ENCODE measurements at places on chromosomes 3 and 15.

DNA sequence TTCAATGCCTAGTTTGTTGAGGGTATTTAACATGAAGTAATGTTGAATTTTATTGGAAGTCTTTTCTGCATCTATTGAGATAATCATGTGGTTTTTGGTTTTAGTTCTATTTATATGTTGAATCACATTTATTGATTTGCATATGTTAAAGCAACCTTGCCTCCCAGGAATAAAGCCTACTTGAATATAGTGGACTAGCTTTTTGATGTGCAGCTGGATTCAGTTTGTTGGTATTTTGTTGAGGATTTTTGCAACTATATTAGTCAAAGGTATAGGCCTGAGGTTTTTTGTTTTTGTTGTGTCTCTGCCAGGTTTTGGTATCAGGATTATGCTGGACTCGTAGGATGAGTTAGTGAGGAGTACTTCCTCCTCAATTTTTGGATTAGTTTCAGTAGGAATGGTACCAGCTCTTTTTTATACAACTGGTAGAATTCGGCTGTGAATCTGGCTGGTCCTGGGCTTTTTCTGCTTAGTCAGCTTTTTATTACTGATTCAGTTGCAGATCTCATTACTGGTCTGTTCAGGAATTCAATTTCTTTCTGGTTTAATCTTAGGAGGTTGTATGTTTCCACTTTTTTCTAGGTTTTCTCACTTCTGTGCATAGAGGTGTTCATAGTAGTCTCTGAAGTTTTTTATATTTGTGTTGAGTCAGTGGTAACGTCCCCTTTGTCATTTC lies 209.8 kb upstream of the RBMS3 start:
- DNase-seq = no peak

DNA sequence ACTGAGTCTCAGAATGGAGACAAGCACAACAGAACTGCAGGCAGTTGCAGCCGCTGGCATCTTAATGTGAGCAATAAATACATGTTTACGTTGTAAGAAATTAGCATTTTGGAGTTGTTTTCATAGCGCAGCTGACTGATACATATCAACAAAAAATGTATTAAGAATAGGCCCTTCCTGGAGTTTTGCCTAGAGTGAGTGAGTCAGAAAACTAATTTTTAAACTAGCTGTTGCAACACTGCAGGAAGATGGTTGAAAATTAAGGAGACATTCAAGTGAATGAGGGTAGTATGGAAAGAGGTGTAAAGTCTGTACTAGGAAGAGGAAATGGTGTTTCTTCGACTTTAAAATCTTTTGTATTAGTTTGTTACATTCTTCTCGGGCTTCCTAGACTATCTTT lies 39.6 kb upstream of the TIMP4 start:
- DNase-seq = no peak

- DNase-seq = no peak
Measured at GRCh38 chr3:183372911-183373310, 55.5 kb downstream of the MCF2L2 start.

GRCh38 chr3:17290894-17291293 lies 406.1 kb downstream of the PLCL2 start:
- no peak for DNase-seq

DNA sequence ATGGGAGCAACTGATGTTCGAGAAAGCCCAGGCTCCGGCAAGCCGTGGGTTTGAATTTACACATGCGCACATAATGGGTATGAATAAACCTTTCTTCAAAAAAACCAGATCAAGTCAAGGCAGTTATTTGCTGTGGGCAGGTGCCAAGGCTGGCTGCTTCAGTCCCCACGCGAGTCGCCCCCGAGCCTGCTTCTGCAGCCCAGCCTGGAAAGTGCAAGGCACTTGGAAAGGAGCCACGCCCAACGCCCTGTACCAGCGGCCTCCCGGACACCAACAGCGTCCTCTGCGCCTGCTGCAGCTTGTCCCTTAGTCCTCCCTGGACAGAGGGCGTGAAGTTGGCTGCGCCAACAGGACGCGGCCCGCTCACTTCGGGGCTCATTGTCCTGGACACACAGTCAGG lies 68.9 kb downstream of the KLF15 start:
- DNase-seq = no peak

GRCh38 chr3:192155194-192155593 lies 572.1 kb downstream of the FGF12 start:
- no peak for DNase-seq

DNA sequence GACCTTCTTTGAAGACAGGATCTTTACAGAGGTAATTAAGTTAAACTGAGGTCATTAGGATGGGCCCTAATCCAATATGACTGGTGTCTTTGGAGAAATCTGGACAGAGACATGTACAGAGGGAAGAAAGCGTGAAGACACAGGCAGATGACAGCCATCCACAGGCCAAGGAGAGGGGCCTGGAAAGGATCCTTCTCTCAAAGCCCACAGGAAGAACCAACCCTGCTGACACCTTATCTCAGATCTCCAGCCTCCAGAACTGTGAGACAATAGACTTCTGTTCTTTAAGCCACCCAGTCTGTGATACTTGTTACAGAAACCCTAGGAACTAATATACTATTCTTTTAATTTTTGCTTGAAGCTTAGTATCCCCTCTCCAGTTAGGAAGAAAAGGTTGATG lies 74.2 kb downstream of the WDR76 start:
- DNase-seq = no peak

GRCh38 chr15:35737441-35737840 lies 191.5 kb upstream of the DPH6 start:
- no peak for DNase-seq

- no peak for DNase-seq
Measured at GRCh38 chr3:45534632-45535031, 59.9 kb upstream of the LIMD1 start.

- DNase-seq = no peak
Measured at GRCh38 chr15:37291920-37292319, 191.6 kb upstream of the MEIS2 start.

GRCh38 chr3:22887664-22888291 lies 315.3 kb upstream of the UBE2E2 start:
- DNase-seq = no peak

- DNase-seq = no peak
Measured at GRCh38 chr3:172354931-172355499, 93.2 kb downstream of the GHSR start.

DNA sequence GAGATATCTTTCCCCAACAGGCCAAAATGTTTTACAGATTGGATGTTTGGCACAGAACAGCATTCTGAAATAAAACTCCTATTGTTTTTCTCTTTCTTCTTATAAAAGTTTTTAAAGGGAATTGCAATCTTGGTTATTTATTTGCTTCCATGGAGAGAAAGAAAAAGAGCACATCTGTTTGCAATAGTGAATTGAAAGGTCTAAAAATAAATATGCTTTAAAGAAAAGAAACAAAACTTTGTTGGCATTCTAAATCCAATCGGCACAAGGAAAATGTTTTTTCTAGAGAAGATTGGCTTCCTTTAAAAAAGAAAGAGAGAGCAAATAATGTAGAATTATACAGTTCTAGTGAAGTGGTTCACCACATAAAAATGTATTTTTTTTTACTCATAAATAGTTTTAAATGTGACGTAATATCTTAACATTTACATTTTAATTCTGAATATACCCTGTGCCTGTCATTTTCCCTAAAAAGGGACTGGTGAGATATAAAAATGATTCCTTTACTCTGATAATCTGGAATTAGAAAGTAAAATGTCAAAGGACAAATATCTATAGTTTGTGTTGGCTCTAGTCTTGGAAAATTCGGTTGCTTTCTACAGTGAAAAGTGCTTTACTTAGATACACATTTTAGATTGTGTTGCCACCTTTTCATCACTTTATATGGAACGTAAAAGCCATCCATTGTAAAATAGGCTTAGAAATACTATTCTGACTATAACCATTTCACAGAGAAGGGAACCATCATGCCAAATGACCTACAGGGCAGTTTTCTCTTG lies 257.4 kb upstream of the CBLB start:
- no peak for DNase-seq

- DNase-seq = no peak
Measured at GRCh38 chr3:187013159-187013716, 82.9 kb downstream of the ST6GAL1 start.

- peak; percentile 53 for DNase-seq
Measured at GRCh38 chr15:98647774-98648653, at the start of gene IGF1R. TSS of gene IGF1R (plus strand) at chr15:98648539. CDS start at chr15:98649582, 1,043 bp downstream.

DNA sequence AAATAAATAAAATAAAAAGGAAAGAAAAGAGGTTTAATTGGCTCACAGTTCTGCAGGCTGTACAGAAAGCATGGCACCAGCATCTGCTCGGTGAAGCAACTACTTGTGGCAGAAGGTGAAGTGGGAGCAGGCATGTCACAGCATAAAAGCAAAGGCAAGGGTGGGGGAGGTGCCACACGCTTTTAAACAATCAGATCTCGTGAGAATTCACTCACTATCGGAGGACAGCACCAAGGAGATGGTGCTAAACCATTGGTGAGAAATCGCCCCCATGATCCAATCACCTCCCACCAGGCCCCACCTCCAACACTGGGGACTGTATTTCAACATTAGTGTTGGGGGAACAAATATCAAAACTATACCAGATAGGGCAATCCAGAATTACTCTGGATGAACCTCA lies 15.3 kb downstream of the SCG3 start:
- no peak for DNase-seq

DNA sequence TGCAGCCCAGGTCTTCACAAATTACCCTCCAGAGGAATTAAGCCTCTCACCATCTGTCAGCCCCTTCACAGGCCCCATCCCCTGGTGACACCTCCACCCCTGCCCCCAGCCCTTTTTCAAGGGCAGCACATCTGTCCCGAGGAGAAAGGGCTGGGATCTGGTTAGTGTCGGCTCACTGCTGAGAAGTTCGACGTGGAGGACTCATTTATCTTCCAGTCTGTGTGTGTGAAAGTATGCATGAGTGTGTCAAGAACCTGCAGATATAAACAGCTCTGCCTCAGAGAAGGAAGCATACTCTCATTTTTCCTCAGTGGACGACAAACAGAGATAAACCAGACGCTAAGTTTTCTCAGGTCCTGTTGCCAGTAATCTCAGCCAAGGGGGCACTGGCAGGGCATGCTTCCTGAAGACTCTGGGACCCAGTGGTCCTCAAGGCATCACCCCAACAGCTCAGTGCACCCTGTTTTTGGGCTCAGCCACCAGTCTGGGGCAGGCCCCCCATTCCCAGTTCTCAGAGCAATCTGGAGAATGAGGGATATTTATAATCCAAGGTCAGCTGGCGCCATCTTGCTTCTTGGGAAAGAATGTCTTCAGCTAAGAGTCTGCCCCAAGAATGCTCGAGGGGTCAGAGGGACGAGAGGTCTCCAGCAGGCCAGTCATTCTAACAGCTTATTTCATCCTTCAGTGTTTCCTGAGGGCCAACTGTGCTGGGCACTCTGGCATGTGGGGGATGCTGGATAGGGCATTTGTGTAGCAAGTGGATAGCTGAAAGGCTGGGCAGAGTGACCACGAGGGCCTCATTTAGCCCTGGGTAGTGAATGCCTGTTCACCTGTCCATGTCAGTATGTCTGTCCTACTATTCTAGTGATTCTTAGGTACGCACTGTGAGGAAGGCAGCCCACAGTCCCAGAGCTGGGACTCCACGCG lies 73.6 kb downstream of the ADCY5 start:
- no peak for DNase-seq

GRCh38 chr3:120680193-120680894 lies 1.7 kb downstream of the HGD start:
- DNase-seq = no peak

DNA sequence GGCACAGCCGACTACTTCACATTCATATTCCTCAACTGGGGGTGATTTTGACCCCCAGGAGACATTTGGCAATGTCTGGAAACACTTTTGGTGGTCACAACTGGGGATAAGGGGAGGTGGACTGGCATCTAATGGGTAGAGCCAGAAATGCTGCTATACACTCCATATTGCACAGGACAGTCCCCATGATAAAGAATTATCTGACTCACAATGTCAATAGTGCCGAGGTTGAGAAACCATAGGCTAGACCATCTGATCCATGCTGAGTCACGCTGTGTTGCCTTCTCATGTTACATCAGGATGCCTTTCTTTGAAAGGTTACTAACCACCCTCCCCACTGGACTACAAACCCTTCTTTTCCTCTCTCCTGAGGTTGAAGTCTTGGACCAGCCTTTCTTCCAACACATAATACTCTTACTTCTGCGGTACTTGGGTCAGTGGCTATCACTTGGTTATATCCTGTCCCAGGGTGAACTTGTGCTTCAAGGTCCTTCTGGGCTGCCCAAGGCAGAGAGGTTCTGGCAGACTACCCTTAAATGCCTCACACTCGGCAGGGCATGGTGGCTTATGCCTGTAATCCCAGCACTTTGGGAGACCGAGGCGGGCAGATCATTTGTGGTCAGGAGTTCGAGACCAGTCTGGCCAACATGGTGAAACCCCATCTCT lies 68.8 kb downstream of the CTNNB1 start:
- no peak for DNase-seq

DNA sequence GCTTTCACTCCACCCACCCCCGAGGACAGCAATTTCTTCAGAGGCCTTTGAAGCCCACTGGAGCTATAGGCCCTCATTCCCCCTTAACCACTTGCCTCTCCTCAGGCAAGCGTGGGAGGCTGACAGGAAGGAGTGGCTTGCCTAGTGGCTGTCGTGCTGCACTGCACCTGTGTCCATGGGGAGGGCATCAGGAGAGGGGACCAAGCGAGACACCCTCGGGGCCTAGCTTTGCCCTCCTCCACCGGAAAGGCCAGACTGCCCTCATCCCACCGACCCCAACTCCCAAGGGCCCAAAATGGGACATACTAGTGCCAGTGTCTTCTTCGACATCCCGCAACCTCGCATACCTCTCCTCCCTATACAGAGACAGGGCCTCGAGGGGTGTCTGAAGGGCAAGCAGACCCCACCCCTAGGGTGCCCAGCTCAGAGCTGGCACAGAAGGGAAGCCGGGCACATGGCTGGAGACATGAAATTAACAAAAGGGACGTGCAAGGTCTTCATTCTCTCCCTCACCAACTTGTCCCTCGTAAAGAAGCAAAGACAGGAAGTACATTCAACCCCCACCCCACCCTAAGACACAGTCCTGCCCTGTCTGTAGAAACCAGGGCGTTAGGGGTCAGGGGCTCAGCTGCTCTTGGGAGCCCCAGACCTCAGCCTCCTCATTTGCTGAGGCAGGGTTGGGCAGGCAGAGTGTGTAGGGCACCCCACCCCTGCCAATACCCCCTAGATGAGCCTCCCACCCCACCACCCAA lies 24.3 kb downstream of the VIPR1 start:
- DNase-seq = no peak

GRCh38 chr3:8635631-8636030 lies 9.0 kb downstream of the SSUH2 start:
- no peak for DNase-seq

DNA sequence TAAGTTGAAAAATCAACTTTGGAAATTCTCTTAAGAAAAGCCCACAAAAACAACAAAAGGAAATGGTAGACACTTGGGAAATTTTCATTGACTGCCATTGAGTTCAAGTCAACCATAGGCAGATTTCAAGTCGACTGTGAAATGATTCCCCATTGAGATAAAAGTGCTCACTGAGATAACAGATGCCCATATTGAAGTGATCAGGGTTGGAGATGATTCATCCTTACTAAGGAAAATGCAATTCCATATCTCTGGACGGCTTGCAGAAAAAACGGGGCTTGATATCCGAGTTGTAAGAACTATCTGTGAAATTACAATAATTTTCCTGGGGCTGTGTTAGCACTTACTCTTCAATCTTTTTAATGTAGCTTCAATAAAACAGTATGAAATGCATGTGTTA lies 373.1 kb upstream of the THRB start:
- no peak for DNase-seq

Data from thoracic aorta (tissue), 2 donors.